ENCODE measurements at places on chromosomes 7 and 10.

GRCh38 chr7:142557971-142558582 is 191.2 kb upstream of the PRSS1 start:
- DNase-seq = peak; percentile 86

GRCh38 chr7:28408960-28409715 is 3.2 kb upstream of the CREB5 start:
- DNase-seq = peak; percentile 100

DNA sequence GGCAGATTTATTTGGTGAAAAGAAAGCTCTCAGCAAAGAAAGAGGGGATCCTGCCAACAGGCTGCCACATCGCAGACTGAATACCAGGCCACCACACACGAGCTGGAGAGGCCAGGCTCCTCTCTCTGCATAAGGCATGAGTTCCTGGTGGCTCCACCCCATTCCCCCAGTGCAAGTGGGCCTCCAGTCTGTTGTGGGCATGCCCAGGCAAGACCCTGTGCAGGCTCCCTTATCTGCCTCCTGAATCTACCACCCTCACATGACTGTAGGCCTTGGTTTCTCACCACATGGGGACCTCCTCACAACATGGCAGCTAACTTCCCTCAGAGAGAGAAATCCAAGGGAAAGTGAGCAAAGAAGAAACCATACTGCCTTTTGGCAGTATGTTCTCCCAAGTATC is 26.7 kb upstream of the CUL1 start:
- peak; percentile 15 for DNase-seq

DNA sequence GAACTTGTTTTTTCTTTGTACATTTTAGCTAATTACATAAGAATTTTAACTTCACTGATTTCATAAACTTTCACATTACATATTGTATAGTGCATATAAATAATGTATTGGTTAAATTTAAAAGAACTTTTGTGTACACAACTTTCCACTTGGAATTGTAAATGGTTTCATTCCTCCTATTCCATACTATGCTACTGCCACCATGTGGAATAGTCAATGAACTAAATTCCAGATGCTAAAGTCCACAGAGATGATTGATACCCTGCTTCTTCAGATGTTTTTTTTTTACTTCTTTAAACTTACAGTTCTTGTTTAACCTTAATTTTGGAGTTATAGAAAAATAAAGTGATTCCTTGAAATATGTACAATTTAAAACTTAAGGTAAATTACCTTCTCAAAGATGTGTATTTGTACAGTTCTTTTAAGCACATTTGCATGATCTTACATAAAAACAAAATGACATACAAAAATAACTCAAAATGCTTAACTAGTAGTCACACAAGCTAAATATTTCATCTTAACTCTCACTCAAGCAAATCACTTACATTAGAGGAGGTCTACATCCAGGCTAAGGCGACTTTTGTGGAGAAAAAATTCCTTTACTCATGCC is 247.6 kb upstream of the HGF start:
- peak; percentile 10 for DNase-seq

GRCh38 chr10:57992321-57993077 is 275.2 kb downstream of the IPMK start:
- DNase-seq = no peak

DNA sequence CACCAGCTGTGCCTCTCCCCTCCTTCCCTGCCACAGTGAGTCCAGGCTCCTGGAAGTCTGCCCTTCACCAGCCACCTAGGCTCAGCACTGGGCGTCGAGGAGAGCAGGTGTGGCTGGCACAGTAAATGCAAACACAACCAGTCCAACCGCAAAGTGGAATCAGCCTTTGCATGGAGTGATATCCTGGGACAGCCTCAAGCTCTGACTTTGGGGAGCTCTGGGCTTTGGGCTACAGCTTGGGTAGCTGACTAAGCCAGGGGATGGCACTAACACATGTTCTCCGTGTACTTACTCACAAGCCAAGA is 312.4 kb downstream of the KCNMA1 start:
- DNase-seq = no peak

DNA sequence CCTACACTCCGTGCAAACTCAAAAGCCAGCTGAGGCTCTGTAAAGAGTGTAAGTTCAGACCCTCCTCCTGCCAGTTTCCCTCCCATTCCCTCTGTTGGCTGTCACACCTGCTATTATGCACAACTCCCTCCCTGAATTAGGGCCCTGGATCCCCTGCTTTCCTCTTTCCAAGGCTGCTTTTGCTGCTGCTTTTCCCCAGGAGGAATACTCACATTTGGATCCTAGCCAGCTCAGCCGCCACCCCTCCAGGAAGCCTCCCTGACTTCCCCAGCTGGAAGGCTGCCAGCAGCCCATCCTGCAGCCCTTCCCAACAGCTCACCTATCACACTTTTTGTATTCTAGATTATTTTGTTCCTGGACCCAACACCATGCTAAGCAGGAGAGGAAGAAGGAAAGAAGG is 40.9 kb upstream of the WDR11 start:
- DNase-seq = no peak

GRCh38 chr10:8187171-8187666 is 132.7 kb downstream of the GATA3 start:
- no peak for DNase-seq

DNA sequence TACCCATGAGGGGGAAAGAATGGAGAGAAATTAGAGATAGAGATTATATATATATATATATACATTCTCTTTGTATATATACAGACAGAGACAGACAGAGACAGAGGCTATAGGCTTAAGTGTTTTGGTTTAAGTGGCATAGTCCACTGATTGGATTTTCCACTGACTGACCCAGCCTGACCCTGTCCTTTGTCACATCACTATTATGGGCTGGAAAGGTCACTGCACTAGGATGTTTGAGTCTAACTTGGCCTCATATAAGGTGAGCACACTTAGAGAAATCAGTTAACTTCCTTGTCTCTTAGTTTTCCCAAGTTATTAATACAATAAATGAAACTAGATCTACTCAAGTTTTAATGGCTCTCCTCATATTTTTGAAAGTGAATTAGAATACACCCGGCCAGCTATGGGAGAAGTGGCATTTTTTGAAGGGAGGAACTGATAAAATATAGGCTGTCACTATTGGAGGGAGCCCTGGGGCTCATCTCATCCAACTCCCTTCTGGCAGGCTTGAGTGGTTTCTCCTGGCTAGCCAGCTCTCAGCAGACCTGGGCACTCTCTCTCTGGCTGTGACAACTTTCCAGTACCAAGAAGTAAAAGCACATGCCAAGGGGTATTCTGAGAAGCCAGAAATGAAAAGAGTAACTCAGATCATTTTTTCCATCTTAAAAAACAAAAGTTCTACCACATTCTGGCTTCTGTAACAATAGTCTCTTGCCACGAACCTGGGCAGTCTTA is 455.6 kb upstream of the ANKRD30A start:
- no peak for DNase-seq

GRCh38 chr10:22259280-22259679 is 41.5 kb upstream of the EBLN1 start:
- peak; percentile 24 for DNase-seq

DNA sequence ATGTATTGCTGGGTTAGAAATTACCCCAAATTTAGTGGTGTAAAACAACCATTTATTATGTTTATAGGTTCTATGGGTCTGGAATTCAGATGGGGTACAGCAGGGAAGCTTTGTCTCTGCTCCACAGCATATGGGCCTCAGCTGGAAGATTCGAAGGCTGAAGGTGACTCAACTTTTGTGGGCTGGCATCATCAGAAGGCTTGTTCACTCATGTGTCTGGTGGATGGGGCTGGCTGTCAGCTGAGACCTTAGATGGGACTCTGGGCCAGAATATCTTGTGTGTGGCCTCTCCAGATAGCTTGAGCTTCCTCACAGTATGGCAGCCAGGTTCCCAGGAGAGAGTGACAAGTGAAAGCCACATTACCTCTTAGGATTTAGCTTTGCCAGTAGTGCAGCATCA is 45.9 kb downstream of the ZNF503 start:
- no peak for DNase-seq

Data from suppressor macrophage treated with lipopolysaccharide for 1 hour (primary cell).